ENCODE measurements at places on chromosomes 1 and 21.
A peak's percentile ranks its signal among the peaks of the same experiment; 100 is the strongest.

GRCh38 chr1:242828828-242829227, 304.3 kb upstream of the PLD5 start:
- DNase-seq = no peak

GRCh38 chr1:30541721-30542485, 181.5 kb downstream of the MATN1 start:
- no peak for DNase-seq

GRCh38 chr1:20666146-20666545, 5.0 kb upstream of the DDOST start:
- DNase-seq = no peak

GRCh38 chr21:43676391-43676790, 17.0 kb downstream of the RRP1B start:
- no peak for DNase-seq

DNA sequence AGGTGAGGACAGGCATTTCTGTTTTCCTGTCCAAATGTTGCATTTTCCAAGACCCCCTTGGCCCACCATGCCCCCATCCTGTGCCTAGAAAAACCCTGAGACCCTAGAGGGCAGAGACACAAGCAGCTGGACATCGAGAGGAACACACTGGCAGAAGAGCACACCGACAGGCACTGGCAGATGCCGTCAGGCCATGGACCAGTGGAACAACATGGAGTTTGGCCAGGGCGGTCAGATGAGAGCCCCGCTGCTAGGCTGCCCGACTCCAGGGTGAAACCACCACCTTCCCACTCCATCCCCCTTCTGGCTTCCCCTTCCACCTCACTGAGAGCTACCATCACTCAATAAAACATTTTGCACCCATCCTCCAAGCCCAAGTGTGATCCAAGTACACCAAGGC, 438.4 kb downstream of the SIPA1L2 start:
- no peak for DNase-seq

DNA sequence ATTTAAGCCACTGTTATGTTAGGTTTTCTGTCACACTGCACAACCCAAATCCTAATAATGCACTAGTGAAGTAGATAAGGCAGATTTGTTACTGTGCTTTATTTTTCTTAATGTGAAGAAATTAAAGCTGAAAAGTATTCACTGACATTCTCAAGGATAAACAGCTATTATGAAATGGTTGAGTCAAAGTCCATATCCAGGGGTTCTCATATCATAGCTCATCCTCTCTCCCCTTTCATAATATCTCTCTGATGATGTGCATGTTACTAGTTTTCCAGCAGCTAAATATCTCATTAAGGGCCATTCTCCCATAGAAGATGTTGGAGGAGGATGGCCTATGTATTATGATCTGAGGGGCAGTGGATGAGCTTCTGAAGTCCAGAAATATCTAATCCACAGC, 53.6 kb upstream of the CCDC190 start:
- DNase-seq = no peak

GRCh38 chr1:43274125-43274803, 4.5 kb downstream of the TMEM125 start:
- DNase-seq = peak; percentile 79

- no peak for DNase-seq
These were observed 33.2 kb downstream of the POFUT2 start for GRCh38 chr21:45254460-45254930.

GRCh38 chr21:29658177-29658933, 281.4 kb downstream of the GRIK1 start:
- DNase-seq = no peak

GRCh38 chr1:101995984-101996745, 561 bp downstream of the OLFM3 start:
- no peak for DNase-seq

DNA sequence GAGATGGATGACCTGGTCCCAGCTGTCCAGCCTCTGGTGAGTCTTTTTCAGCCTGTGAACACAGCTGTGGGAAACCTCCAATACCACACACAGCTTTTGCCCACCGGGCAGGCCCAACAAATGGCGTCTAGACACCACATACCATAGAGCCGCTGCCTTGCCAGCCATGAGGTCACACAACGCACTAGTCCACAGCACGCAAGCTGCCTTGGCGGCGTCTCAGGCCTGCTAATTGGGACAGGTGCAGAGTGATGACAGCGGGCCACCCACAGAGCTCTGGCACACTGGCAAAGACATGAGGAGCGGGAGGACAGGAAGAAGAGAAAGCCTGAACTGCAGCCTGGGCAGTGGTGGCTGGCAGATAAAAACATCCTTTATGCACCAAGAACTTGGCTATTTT, 125.5 kb downstream of the ADAMTS1 start:
- no peak for DNase-seq

- no peak for DNase-seq
These were observed 61.1 kb upstream of the KIF1B start for GRCh38 chr1:10149231-10149630.

GRCh38 chr1:101308935-101309333, 72.1 kb downstream of the S1PR1 start:
- no peak for DNase-seq

- DNase-seq = no peak
These were observed 99.8 kb downstream of the PSMG1 start for GRCh38 chr21:39083377-39084008.

DNA sequence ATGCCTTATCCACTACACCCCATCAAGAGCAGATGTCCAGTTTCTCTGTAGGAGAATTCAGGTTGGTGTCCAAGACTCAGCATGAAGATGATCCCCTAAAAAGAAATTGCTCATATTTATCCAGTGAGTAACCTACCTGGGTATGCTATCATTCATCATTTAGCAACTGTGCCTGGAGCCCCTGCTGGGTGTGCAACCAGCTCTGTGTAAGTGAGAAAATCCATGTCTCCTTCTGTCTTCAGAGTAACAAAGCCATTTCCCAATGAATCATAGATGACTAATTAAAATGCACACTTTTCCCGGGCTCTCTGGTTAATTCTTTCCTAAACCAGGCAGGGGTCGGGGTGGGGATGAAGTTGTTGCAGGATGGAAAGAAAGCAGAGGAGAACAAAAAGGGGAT, 35.8 kb downstream of the OLFML3 start:
- no peak for DNase-seq

Data from Kasumi-1 (cell line).